Activated CD4-positive, alpha-beta memory T cell treated with anti-CD3 and anti-CD28 coated beads for 36 hours (primary cell): ENCODE measurements at places on chromosomes 12 and 14. TPM values are rescaled to one million over a fixed set of nuclear protein-coding genes. Genes with fewer than 3 reads are reported as not detected.

DNA sequence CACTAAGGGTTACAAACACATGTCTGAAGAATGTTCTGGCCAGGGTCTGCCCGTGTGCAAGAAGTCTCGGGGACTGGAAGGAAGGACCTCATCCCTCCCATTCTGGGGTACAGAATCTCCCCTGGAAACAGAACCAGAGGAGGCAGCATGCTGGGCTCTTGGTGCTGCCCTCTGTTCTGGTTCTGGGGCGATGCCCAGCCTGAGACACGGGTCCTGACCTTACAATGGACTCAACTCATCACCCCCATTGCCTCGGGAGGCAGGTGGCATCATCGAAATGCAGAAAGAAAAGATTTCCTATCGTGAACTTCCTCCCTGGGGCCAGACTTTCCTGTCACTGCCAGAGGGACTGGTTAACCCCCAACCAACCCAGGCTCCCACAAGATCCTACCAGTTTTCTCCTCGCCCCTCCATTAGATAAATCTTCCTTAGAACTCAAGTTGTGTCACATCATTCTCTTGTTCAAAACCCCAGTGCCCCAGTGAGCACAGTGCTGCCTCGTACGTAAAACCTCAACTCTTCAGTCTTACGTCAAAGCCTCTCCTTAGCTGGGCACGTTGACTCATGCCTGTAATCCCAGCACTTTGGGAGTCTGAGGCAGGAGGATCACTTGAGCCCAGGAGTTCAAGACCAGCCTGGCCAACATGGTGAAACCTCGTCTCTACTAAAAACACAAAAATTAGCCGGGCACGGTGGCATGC, 52.1 kb downstream of the PSMA6 start:
- peaks cover 3% of the 10 kb centered on the region for H3K4me1 ChIP-seq
- H3K27me3 ChIP-seq, result no peaks in the 10 kb centered on the region
- no peak overlapping the region for H3K4me3 ChIP-seq
- no peak for DNase-seq

- no peak for DNase-seq
- no peaks in the 10 kb centered on the region for H3K36me3 ChIP-seq
- H3K4me1 ChIP-seq, result no peaks in the 10 kb centered on the region
Measured at GRCh38 chr12:101485021-101485420, 9.9 kb downstream of the SPIC start.

DNA sequence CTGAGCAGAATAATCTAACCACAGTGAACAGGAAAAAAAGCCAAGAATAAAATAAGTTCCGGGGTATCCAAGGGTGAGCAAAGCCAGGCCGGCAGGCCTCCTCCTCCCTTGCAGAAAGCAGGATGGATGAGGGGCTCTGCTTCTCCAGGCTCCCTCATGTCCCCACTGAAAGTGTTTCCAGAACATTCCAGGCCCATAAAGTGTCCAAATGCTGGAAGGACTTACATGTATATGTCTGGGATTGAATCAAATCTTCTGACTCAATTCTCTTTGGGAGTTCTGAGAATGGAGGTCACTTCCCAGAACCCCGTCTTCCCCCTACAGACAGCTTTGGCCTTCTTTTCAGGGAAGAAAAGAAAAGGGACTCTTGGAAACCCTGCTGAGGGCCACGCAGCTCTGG, 25.0 kb upstream of the BDKRB1 start:
- H3K36me3 ChIP-seq, result peaks cover 1% of the 10 kb centered on the region
- H3K4me1 ChIP-seq, result no peaks in the 10 kb centered on the region
- no peak overlapping the region for H3K4me3 ChIP-seq

DNA sequence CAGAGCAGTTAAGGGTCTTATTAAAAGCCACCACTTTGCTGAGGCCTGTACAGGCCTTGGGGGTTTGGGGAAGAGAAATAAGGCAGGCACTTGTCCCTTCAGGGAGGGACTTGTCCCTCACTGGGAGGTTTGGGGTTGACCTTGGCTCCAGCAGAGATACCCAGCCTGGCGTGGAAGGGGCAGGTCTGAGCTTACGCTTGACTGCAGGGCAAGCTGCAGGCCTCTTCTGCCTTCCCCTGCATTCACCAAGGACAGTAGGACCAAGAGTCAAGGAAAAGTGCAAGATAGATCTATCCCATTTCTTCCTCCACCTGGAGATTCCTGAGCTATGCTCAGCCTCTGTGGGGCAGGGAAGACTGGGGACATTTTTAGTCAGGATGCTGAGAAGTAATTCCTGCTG, 154.3 kb downstream of the SMOC1 start:
- no peaks in the 10 kb centered on the region for H3K36me3 ChIP-seq
- DNase-seq, result no peak
- H3K27ac ChIP-seq, result no peak overlapping the region
- H3K4me3 ChIP-seq, result no peak overlapping the region
- H3K4me1 ChIP-seq, result no peaks in the 10 kb centered on the region

DNA sequence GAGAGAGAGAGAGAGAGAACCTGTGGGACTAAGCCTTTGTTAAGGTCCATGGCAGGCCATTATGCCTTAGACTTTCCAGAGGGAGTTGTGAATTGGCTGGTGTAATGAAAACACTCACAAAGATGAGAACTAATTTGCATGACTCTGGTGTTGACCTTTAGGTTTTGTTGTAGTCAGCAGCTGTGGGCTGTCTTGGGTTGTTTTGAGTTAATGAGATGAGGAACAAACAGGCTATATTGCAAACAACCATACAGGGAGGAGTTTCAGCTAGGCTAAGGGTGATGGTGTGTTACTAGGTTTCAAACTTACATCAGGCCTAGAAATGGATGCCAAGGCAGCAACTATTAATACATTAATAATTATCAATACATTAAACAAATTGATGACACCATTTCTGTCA, 26.3 kb downstream of the ATXN7L3B start:
- H3K27me3 ChIP-seq, result no peaks in the 10 kb centered on the region
- H3K4me3 ChIP-seq, result no peak overlapping the region
- DNase-seq, result no peak
- no peak overlapping the region for H3K27ac ChIP-seq
- no peaks in the 10 kb centered on the region for H3K4me1 ChIP-seq

- H3K4me1 ChIP-seq, result peaks cover 2% of the 10 kb centered on the region
- no peaks in the 10 kb centered on the region for H3K36me3 ChIP-seq
- H3K27ac ChIP-seq, result no peak overlapping the region
Measured at GRCh38 chr14:104541905-104542465, 37.6 kb upstream of the C14orf180 start.

- H3K4me3 ChIP-seq, result no peak overlapping the region
- H3K4me1 ChIP-seq, result peaks cover 22% of the 10 kb centered on the region
- no peaks in the 10 kb centered on the region for H3K27me3 ChIP-seq
- peaks cover 32% of the 10 kb centered on the region for H3K36me3 ChIP-seq
- DNase-seq, result no peak
Measured at GRCh38 chr12:51005671-51006070, 20.5 kb downstream of the SLC11A2 start.

DNA sequence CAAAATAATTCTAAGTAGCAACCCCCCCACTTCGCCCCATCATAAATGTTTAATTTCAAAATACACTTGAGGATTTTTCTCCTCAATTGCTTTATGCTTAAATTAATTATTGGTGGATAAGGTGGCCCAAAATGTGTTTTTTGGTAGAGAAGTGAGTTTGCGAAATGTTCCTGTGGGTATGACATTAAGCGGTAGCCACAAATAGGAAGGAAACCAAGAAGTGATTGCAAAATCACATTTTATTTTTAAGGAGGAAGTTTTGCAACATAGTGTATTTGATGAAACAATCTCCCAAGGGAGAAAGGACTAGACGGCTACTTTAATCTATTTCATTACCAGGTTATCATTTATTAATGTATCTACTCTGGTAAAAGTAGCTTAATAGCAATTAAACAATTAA, 25.5 kb downstream of the SLC25A3 start:
- DNase-seq, result no peak
- no peaks in the 10 kb centered on the region for H3K27me3 ChIP-seq
- no peak overlapping the region for H3K27ac ChIP-seq
- no peak overlapping the region for H3K4me3 ChIP-seq
- H3K36me3 ChIP-seq, result no peaks in the 10 kb centered on the region
- H3K4me1 ChIP-seq, result no peaks in the 10 kb centered on the region

DNA sequence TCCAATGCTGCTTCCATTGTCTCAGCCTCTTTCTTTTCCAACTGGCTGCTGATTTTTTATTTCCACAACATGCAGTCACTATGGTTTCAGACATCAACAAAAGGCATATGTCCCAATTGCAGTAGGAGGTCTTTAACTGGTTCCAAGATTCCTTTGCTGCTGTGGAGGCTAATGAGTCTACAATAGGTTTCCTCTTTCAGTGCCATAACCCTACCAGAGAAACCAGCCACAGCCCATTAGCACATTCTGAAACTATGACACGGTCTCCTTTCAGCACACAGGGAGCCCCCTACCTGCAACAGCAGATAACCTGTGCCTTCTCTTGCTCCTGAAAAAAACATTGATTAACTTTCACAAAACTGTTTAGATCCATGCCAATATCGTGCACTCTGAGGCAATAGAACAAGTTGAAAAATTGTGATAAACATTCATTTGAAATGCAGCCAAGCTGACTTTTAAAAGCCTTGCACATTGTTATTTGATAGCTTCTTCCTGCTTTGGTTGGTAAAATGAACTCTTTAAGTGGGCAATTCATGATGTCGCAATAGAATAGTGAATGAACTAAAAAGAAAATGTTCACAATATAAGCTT, 32.4 kb downstream of the PLEKHG7 start:
- no peak for DNase-seq
- no peak overlapping the region for H3K27ac ChIP-seq
- H3K36me3 ChIP-seq, result no peaks in the 10 kb centered on the region
- H3K4me1 ChIP-seq, result no peaks in the 10 kb centered on the region
- H3K4me3 ChIP-seq, result no peak overlapping the region

DNA sequence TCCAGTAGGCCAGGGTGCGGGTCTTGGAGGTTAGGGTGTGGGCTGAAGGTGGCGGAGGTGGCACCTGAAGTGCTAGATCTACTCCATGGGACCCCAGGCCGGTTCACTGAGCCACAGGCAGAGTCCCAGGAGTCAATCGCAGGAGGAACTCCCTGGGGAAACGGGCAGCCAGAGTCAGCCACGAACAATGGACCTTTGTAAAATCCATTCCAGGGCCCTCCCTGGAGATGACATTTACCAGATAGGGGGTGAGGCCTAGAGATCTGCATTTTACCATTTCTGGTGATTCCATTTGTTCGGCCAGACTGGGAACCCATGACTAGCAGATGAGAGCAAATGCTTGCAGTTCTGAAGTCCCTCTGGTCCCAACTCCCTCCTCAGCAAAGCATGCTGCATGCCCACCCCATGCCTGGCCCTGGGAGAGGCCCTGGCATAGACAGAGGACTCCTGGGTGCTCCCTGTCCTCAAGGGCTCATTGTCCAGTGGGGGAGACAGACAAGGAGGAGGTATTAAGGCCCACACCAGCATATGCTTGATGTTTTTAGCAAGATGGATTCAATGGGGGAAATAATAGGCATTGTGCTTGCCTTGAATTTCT, 115.5 kb downstream of the EML1 start:
- peaks cover 10% of the 10 kb centered on the region for H3K27me3 ChIP-seq
- H3K36me3 ChIP-seq, result no peaks in the 10 kb centered on the region
- no peak overlapping the region for H3K4me3 ChIP-seq
- H3K4me1 ChIP-seq, result no peaks in the 10 kb centered on the region
- no peak overlapping the region for H3K27ac ChIP-seq

- no peak overlapping the region for H3K27ac ChIP-seq
- no peaks in the 10 kb centered on the region for H3K4me1 ChIP-seq
- peaks cover 7% of the 10 kb centered on the region for H3K27me3 ChIP-seq
Measured at GRCh38 chr12:100681074-100681473, 107.6 kb downstream of the GAS2L3 start.

GRCh38 chr14:38502239-38502638, 246.3 kb upstream of the CLEC14A start:
- DNase-seq, result no peak
- no peak overlapping the region for H3K27ac ChIP-seq
- H3K27me3 ChIP-seq, result no peaks in the 10 kb centered on the region

DNA sequence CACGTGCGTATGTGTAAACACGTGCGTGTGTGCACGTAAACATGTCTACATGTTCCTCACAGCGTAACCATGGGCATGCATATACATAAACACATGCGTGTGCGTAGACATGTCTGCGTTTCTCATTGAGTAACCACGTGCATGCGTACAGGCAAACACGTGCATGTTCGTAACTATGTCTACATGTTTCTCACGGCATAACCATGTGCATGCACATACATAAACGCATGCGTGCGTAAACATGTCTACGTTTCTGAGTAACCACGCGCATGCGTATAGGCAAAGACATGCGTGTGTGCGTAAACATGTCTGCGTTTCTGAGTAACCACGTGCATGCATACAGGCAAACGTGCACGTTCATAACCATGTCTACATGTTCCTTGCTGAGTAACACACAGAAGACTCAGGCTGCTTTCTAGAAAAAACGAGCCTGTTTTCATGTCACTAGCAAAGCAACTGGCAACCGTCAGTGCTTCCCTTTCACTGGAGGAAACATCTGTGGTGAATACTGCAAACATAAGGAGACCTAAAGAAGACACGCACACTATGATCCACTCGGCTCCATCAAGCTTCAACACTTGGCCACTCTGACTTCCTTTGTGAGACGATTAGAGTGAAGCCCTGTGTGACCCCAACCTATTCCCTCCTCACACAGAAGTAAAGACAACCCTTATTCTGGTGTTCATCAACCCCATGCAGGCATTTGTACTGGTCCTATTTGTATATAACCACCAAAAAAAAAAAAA, 28.8 kb downstream of the POLE start:
- peaks cover 68% of the 10 kb centered on the region for H3K36me3 ChIP-seq
- H3K27me3 ChIP-seq, result no peaks in the 10 kb centered on the region
- no peaks in the 10 kb centered on the region for H3K4me1 ChIP-seq
- H3K27ac ChIP-seq, result no peak overlapping the region

- no peak overlapping the region for H3K4me3 ChIP-seq
- H3K27ac ChIP-seq, result no peak overlapping the region
- H3K36me3 ChIP-seq, result peaks cover 29% of the 10 kb centered on the region
- H3K4me1 ChIP-seq, result peaks cover 11% of the 10 kb centered on the region
- H3K27me3 ChIP-seq, result no peaks in the 10 kb centered on the region
Measured at GRCh38 chr12:52056801-52057637, 5.8 kb downstream of the NR4A1 start.

DNA sequence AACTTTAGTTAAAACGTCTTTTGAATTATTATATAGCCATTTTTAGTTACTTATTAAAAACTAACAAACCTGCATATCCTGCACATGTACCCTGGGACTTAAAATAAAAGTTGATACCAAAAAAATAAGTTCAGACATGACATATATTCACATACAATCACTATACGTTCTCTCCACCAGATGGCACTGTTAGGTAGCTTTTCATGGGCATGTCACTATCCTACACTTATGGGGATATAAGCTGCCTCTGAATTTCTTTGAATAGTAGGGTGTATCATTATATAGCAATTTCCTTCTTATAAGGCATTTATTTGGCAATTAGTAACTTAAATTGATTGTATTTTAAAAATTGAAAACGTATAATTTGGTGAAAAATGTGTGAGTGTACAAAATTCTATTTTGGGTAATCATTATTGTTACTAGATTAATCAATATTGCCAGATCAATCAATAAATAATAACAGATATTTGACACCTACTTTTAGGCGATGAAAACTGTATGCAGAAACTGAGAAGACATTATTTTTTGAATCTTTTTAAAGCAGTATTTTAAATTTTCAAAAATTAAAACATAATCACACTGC, 31.8 kb upstream of the OR10A7 start:
- DNase-seq, result no peak
- no peak overlapping the region for H3K27ac ChIP-seq
- H3K27me3 ChIP-seq, result peaks cover 18% of the 10 kb centered on the region

LRFN5 gene
- not detected for total RNA-seq

TTC9 gene
- total RNA-seq, result 8.6 TPM

RAB35 gene
- total RNA-seq, result 62.1 TPM

TEX52 gene
- total RNA-seq, result not detected

TMEM132D gene
- total RNA-seq, result not detected

TEAD4 gene
- total RNA-seq, result 3.2 TPM
